Fibroblast of mammary gland (primary cell): ENCODE measurements at places on chromosomes 7 and 10.

DNA sequence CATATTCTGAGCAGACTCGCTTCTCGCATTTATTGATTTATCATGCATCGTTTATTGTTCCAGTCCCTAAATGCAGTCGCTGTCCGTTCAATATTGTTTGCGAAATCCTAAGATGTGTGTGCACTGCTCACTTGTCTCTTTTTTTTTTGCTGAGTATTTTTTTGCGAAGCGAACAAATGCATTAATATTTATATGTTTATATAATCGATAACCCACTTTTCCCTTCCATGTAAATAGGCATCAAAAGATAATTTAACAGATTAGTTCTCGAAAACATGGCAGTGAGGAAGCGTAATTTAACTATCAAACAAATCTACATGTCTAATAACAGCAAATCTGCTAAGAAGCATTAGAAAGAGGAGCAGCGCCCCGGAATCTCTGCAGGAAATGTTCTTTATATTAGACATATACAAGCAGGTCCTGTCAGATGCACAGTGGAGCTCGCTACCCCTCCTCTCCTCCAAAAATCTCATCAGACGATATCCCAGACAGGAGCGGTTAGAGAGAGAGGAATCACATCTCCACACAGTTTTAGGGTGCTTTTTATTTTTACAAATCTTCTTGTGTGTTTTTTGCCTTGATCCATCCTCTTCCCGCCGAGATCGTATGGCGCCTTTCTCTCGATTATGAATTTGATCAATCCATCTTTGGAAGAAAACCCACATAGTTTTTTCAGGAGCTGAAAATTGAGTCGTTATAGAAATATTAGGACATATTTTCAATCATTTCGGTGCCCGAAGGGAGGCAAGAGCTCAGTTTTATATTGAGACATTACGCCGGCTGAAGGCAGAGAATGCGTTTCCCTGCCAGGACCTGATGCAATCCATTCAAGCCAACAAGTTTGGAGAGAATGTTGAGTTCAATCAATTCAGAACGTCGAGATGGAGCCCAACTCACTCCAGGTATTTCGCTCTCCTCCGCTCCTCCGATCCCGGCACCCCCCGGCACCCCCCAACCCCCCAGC, at the start of gene ARID5B:
Gene ARID5B (plus strand): TSS at position 871 of the 964 bp plus-strand sequence. CDS start 11 bp downstream, at position 882.
- peak; percentile 80 for DNase-seq

DNA sequence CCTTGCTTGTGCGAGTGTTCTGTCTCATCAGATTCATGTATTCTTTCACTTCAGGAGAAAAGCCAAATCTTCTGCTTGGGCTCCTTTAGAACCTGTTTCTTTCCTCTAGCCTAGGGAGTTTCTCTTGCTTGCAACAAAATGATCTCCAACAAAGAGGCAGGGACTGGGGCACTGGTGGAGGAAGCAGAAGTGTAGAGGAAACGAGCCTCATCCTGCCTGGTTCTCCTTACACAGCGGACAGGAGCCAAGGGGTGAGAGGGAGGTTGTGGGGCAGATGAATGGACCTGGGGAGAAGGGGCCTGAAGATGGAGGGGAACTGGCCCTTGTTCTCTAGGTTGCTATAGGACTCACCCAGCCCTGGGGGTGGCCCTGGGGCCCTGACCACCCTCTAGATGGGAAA, 141.1 kb downstream of the PKD1L1 start:
- DNase-seq: no peak

GRCh38 chr7:144835155-144835611, 670 bp downstream of the TPK1 start:
- DNase-seq: peak; percentile 63

DNA sequence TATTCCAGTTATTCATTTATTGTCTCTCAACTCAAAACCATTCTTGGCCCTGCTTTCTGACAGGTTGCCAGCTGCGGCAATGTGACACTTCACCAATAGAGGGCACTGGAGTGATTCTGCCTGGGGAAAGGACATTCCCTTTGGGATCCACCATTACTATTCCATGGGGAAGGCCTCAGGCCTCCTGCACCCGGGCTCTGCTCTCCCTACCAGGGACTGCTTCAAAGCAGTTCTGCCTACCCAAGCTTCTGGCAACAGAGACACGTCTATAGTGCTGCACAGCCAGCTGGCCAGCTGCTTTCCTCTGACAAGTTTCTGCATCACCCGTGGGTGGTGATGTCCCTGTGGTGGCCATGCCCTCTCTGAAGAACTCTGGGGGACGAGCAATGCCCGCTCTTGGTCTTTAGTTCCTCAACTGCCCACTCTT, 163.8 kb downstream of the ELMO1 start:
- peak; percentile 27 for DNase-seq

DNA sequence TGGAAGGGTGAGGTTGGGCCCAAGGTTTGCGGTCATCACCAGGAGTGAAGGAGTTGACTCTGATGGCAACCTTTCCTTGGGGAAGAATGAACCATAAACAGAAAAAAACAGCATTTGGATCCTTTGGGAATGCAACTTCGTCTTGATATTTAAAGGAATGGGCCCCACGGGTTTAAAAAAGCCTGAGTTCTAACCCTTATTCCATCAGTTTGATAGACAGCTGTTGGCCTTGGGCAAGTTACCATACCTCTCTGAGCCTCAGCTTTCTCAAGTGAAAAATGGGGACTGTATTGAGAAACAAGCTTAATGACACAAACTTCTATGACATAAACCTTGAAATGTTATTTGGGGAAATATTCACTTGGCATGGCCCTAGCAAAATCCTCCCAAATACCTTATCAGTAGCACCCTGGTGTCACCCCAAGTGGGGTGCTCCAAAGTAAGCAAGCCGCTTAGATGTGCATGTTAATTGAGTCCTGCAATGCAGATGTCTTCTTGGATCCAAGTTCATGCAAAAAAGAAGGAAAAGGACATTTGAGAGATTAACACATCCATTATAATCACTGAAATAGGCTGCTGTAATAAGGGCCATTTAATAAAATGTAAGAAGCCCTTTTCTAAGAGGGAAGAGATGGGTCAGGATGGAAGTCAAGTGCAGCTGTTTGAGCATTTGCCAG, 13.8 kb downstream of the MXI1 start:
- no peak for DNase-seq

DNA sequence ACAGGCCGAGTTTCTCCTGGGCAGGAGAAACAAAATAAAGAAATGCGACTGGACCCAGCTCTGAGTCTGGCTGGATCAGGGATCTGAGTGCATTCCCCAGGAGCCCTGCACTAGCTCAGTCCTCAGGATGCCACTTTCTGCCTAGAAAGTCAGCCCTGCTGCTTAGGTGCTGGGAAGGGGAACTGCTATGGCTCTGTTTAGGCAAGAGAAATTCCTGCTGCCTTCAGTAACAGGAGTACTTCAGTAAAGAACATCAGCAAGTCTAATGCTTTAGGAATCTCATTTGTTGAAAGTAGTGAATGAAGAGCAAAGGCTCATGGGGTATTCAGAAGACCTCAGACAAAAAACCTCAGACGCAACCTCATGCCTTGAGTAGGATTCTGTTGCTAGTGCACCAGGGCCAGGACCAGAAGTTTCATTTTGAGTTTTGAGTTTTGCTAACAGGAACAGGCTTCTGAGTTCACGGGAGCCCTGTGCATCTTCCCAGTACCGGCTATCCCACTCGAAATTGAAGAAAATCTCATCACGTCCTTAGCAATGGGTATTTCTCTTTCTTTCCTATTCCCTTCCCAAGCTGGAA, 170.8 kb upstream of the CDCA7L start:
- no peak for DNase-seq

- DNase-seq: no peak
These were observed 9.0 kb downstream of the OAT start for GRCh38 chr10:124409696-124410095.

- no peak for DNase-seq
These were observed 92.0 kb upstream of the PAX2 start for GRCh38 chr10:100653238-100653956.

DNA sequence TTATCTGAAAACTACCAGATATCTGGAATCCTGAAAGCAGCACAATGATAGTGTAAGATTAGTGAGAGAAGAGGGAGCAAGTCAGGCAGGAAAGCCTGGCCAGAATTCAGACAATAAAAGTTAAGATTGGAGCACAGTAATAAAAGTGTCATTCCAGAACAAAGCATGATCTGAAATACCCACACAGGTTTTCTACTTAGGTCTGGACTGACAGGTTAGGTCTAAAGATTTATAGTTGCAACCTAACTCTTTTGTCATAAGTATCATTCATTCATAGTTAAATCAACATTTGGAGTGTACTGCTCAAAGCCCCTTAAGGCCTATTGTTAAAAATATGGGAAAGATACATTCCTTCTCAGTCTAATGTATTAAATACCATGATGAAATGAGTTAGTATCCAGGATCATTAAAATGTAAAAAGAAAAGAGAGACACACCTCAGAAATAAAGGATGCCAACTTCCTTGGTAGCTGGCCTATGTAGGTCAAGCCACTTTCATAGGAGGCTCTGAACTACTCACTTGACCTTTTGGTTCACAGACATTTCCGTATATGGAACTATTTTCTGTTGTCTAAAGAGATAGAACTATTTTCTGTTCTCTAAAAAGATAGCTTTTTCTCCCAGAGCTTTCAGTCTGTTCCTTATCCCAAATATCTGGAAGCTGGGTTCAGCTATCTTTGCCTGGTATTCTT, 105.2 kb downstream of the FAS start:
- no peak for DNase-seq

GRCh38 chr10:50882540-50882983, 2.9 kb downstream of the A1CF start:
- DNase-seq: peak; percentile 8

DNA sequence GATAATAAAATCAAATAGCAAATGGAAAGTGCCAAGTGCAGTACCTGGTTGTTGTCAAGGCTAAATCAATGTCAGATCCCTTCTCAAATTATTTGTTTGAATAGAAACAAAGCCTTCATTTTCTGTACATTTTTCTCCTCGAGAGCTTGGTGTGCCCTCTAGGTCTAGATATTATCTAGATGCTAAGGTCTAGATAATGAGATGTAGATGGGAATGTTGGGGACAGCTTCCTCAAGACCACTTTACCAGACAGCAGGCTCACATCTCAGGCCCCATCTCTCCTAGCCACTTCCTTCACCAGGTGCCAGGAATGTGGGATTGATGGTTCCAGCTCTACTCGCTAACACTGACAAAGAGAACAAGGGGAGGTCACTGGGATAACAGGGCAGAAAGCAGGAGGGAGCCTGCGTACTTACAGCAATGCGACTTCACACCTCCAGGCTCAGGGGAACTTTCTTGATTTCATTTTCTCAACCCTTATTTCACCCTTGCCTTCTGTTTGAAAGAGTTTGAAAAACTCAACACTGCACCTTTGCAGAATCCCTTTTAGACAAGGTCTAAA, 451.4 kb upstream of the VSTM2A start:
- no peak for DNase-seq

GRCh38 chr7:77696057-77696642, at the start of gene RSBN1L:
RSBN1L (plus strand) TSS chr7:77696459; CDS start chr7:77696470, 11 bp downstream.
- peak; percentile 96 for DNase-seq

DNA sequence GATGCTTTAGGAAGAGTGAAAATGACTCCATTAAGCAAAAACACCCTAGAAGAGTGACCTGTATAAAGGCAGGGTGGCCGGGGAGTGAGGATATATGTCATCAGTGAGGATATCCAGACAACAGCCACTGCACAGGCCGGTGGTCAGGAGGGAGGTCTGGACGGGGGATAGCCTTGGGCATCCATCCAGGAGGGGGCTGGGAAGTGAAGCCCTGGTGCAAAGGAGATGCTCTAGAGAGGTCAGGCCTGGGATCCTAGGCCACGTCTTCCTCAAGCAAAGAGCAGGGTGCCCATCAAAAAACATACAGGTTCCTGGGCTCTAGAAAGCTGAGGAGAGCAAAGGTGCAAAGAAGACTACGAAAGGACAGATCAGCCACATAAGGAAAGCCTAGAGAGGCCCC, 25.6 kb downstream of the FAM171A1 start:
- DNase-seq: no peak

- DNase-seq: no peak
These were observed 488.3 kb upstream of the NRP1 start for GRCh38 chr10:33822774-33823173.

DNA sequence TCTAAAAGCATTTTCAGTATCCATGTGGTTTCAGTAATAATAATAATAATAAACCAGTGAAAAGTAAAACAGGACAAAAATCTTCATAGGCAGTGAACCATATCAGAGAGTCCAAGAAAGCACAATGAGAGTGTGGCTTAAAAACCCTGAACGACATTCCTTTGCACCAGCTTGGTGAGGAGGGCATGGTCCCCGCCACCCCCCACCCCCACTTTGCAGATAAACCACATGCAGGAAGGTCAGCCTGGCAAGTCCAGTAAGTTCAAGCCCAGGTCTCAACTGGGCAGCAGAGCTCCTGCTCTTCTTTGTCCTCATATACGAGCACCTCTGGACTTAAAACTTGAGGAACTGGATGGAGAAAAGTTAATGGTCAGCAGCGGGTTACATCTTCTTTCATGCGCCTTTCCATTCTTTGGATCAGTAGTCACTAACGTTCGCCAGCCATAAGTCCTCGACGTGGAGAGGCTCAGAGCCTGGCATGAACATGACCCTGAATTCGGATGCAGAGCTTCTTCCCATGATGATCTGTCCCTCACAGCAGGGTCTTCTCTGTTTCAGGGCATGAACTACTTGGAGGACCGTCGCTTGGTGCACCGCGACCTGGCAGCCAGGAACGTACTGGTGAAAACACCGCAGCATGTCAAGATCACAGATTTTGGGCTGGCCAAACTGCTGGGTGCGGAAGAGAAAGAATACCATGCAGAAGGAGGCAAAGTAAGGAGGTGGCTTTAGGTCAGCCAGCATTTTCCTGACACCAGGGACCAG, 172.5 kb downstream of the EGFR start:
- no peak for DNase-seq
